ENCODE measurements at places on chromosomes 7 and 10.

DNA sequence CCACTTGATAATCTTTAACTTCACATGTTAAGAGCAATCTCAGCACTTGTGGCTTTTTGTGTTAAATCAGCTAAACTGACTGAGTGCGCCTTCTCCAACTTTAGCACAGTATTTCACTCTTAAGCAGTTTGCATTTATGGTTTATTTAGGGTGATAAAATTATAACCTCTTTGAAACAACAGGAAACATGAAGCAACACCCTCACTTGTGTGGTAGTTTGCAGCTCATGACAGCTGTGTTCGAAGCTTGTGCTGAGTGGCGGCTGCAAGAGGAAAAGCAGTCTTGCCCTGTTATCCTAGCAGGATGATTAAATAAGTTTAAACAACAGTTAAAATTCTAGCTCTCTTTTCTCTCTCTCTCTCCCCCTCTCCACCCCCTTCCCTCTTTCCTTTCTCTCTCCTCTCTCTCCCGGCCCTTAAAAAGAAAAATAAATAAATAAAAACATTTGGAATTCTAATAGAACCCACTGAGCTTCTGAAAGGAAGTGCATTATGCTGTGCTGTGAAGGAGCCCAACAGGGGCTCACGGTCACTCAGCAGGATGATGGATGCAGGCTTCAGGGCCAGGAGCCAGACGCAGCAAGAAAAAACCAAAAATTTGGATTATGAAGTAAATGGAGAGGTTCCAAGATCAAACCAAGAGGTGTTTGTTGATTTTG lies 25.2 kb downstream of the OGDH start:
- no peak for DNase-seq

DNA sequence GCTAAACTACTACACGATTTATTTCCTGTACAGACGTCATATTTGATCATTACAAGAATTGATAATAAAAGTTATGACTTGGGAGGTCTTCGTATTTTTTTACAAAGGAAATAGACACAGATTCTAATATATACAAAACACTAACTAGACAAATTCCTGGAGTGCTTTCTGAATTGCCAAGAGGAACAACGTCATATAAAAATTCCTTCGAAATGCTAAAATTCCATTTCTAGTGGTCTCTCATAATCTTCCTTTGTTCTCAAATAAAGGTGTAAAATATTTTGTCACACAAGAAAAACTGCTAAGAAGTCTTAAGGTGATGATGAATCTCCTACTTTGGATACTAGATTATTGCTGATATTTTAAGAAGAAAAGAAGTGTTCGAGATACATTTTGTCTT lies 85.4 kb downstream of the CDK6 start:
- DNase-seq: no peak

DNA sequence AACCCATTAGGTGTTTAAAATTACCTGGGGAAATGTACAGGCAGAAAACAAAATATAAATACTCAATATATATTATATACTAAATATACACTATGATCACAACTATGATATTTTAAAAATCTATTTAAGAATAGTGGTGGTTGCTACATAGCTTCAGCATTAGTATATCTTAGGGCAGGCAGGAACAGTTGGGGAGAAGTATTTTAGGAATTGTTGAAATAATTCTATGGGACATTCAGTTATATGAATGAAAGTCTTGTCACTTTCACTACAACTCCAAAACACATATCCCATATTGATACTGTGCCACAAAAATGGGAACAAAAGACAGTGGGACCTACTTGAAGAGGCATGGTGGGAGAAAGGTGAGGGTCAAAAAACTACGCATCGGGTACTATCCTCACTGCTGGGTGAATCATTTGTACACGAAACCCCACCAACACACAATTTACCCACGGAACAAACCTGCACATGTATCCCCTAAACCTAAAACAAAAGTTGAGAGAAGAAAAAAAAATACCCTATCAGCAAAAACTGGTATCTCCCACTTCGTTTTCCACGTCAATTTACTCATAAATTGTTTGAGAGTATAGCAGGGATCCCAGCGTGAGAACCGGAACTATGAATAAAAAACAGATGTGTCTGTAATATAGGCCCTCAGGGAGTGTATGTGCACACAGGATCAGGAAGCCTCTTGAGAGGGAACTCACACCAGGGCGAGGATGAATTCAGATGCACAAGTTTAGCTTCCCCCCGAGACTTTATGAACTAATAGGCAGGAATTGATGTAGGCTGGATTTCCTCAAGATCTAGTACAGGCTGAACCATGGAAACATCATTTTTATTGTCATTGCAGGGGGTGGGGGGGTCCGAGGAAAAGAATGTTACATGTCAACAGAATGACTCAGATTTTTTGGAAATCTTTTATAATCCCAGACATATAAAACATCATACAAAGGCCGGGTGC lies 16.2 kb downstream of the SLC16A12 start:
- DNase-seq: no peak

DNA sequence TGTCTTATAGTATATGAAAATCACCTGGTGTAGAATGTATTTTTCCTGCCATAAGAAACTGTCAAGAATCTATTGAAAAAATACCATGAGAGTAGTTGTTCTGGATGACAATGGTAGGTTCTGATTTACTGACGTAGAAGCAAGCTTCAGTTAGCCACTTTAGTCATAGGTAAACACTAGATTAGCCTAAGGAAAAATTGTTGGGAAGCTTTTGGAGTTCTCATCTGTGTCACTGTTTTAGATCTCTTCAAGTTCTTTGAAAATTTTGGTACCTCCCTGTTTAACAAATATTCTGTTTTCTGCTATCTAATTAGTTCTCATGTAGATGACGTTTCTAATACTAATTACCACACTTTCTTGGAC lies 131.8 kb downstream of the ADK start:
- no peak for DNase-seq

DNA sequence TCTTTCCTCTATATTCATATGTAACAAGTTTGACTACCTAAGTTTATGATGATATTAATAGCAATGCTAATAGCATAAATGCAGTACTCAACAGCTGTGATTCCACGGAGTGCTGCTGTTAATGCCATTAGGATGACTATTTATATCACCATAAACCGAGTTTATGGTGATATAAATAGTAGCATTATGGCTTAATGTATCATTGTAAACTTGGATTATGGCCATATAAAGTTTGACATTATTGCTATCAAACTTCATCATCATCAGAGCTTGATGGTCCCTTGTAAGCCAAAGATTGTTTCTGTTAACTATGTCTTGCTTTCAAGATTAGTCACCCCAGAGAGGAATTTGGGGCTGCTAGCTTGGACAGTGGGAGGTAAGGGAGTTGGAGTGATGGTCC lies 612.4 kb upstream of the C7orf33 start:
- DNase-seq: no peak

GRCh38 chr10:131860311-131860710 lies 40.5 kb upstream of the PPP2R2D start:
- no peak for DNase-seq

- DNase-seq: peak; percentile 89
These were observed at the start of gene HSPA12A for GRCh38 chr10:116742367-116743265. Gene HSPA12A (minus strand): TSS chr10:116742566. CDS start chr10:116742469, 97 bp downstream.

DNA sequence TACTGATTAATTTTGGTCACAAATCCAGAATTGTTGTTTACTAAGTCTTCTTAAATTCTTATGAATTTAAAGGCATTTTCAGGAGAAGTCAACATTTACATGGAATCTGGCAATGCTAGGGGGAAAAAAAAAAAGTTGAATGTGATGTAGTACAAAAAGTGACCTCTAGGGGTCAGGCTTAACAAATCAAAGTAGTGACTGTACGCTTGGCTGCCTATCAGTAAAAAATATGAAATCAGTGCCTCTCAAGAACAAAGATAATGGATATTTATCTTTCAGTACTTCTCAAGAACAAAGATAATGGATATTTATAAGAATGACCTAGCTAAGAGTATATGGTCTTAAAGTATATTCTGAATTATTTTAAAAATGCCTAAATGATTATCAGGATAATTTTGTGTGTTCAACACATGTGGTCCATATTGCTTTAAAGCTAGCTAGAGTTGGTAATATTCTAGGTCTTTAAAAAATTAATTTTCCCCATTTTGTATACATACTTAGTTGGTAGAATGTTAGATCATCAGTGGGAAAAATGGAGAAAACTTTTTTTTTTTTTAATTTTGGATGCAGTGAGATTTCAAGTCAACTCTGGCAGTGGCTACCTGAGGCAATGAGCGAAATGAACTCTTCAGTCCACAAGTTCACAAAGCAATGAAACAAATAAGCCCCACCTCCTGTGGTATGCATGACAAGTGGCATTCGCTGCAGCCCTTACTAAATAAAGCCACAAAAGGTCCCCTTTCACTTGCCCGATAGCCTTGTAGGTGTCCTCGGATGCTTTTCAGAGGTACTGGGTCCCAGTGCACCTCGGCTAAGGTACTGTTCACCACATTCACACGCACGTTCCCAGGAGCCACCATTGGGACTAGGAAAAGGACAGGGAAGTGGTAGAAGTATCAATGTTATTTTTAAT lies 51.2 kb upstream of the LAMB4 start:
- no peak for DNase-seq

DNA sequence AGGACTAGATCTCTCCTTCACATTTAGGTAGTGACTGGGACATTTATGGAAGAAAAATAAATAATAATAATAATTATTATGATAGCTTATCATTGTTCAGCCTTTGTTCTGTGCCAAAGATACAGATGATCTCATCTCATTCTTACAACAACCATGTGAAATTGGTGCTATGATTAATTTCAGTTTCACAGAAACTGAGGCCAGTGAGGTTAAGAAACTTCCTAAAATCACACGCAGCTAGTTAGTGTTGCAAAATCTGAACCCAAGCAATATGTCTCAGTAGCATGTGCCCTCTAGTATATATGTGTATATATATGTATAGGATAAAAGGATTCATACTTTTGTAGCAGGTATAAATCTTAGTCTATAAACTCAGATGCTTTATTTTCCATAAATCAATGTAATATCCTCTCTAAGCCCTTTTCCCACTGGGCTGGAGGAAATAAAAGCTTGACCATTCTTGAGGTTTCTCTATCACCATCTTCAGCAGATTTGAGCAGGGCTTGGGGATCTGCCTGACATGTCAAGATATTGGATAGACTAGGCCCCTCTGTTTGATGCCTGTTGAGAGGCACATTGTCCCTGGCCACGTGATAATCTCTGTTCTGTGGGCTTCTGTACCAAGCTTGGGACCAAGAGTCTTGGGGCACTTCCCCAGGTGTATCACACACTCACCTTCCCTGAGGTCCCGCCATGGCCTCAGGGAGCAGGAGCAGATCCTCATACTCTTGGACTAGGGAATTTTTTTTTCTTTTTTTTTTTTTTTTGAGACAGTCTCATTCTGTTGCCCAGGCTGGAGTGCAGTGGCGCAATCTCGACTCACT lies 172.6 kb upstream of the NRP1 start:
- DNase-seq: no peak

- DNase-seq: no peak
These were observed 361.0 kb downstream of the ETV1 start for GRCh38 chr7:13628239-13629001.

DNA sequence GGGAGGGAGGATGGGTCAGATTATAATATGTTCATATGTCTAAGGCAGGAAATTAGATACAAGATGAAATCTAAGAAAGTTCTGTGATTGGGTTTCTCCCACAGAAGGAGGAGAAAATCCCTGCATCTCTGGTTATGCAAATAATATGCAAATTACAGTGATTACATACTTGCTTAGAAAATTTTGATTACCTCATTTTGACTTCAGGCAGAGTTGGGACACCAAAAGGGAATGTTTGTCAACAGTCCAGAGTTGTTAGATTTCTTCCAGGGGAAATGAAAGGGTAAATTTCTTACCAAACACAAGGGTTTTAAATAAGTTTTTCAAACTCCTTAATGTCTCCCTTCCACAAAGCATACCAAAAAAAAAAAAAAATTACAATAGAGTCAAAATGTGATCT lies 101.4 kb upstream of the STEAP1B start:
- no peak for DNase-seq

DNA sequence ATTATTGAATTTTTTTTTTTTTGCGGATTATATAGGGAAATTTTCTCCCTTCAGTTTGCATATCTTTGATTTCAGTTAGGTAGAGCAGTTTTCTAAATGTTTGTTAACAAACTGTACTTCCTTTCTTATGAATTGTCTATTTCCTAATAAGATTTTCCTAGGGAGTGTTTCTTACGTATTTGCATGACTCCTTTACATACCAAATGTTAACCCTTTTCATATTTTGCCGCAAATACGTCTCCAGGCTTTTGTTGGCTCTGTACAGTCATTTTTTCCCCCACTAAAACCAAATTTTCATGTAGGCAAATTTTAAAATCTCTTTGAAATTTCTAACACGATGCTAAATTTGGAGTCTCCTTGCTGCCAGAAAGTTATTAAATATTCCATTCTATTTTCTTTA lies 1.9 kb upstream of the FRAT2 start:
- no peak for DNase-seq

GRCh38 chr10:59957975-59958374 lies 51.6 kb upstream of the CCDC6 start:
- no peak for DNase-seq

DNA sequence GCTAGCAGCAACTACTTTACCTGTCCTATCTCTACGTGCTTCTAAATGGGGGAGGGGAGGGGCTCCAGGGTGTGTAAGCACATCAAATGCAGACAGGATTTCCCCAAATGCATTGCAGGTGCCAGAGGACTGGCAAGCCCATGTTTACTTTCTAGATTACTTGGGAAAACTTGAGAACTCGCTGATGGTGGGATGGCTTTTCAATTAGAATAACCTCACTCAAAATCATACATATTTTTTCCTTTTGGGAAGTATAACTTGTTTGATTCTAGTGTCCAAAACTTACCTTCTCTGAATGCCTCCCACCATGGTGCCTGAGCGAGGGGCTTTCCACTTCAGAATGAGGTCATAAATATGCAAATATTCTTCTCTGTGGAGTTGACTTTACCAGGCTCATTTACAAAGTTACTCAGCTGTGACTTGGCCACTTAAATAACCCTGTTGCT lies 191.3 kb upstream of the RHOBTB1 start:
- DNase-seq: no peak

- DNase-seq: no peak
These were observed 278.7 kb upstream of the PODXL start for GRCh38 chr7:131835141-131835540.

DNA sequence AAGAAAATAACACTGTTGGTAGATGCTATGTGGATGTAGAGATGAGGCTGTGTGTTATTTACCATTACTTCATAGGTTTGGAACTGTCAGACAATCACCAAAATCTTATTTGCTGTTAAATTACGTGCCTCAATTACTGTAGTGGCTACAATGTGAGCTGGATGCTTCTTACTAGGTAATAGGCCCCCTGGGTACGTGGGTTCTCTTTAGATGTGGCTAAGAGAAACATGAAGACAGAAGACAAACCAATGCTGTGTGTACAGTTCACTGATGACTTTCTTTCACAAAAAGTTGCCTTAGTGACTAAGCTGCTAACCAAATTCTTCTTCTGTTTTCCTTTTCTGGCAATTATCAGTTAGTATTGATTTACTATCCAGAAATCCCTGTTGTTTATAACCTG lies 144.6 kb downstream of the SEMA3E start:
- no peak for DNase-seq

Data from left forelimb (tissue), 1 donor.